Dermis microvascular lymphatic vessel endothelial cell (primary cell): ENCODE measurements at places on chromosomes 7 and 10.

GRCh38 chr7:78023191-78023590, 224.6 kb downstream of the PHTF2 start:
- DNase-seq: no peak

DNA sequence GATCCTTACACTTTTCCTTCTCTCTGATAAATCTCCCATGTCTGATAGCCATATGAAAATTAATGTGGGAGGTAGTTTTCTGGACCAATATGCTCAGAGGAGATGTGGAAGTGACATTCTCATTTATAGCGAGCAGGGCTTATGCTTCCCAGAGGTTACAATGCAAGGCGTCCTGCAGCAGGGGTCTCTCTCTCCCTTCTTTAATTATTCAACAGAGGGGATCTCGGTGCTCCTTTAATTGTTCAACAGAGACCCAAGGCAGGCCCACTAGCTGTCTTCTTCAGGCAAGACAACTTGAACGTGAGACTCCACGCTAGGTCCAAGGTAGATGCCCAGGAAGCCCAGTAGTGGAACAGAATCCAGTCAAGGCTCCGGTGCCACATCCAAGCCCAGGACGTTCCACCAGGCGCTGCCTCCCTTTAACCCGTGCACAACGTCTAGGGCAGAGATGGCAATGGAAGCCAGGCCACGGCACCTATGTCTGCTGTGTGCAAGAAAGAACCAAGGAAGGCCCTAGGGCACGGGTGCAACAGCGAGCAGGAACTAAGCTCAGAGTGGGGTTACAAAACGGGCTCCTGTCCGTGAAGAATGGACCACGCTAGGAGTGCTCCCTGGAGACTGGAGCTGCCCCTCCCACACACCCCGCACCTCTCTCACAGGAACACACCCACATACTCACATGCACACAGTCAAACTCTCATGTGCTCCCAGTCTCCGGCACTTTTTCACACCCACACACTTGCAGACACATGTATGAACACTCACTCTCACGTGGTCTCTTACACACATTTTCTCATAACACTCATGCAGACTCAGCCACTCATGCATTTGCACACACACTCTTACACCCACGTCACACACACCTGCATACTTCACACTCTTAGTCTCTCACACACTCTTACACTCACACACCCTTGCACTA, 230.4 kb downstream of the TNS3 start:
- DNase-seq: no peak

- no peak for DNase-seq
Measured at GRCh38 chr10:89115876-89116627, 91.1 kb downstream of the CH25H start.

DNA sequence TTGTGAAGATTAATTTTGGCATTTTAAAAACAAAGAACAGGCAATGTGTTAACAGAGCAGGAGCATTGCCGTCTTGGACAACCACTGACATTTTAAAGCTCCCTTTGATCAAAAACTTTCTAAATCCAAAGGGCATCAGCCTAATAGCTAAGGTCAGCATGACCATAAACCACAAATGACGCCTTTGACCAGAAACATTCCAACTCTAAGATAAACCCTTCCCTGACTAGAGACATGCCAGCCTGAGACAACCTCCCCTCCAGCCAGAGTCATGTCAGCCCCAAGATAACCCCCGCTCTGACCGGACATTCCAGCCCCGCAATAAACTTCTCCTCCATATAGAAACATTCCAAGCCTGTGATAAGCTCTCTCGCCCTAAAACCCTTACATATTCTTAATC, 949.4 kb upstream of the POT1 start:
- no peak for DNase-seq

- DNase-seq: no peak
Measured at GRCh38 chr7:143284591-143285469, at the start of gene TMEM139. TMEM139 (plus strand) TSS chr7:143284958; CDS start chr7:143285958, 1,000 bp downstream.

- no peak for DNase-seq
Measured at GRCh38 chr7:157840174-157840913, 503.5 kb downstream of the DNAJB6 start.

DNA sequence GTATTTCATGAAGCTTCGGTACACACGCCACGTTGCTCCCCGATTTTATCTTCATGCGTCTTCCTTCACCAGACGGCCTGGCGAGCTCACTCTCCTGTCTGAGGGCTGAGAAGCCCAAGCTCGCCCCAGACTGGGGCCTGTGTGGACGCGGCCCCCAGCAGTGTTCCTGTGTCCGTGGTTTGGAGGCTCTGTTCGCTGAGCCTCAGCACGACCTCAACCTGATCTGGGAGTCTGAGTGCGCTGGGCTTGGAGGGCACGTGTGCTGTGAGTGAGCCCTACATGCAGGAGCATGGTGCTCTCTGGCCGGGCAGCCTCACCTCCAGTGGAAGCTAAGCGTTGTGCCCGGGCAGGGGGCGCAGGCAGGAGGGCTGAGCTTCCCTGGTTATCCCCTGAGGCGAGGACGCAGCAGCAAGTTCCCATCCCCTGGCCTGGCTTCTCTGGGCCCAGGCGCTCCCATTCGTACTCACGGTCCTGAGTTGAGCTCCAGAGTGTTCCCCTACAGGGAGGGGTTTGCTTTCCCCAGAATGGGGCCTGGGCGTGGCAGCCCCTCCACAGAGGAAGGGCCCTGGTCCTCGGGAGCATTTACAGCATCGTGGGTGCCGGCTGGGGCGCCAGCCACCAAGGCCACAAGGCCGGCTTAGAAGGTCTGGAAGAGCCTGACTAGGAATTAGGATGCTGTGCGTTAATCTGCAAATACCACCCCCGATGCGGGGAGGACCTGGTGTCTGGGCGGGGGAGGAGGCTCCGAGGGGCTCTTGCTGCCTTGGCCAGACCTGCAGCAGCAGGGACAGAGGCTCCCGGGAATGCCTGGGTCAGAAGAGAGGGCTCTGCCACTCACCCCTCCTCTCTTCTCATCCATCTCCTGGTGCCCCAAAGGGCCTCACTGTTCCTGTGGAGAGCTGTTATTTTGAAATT, 400.6 kb downstream of the DNAJB6 start:
- no peak for DNase-seq

DNA sequence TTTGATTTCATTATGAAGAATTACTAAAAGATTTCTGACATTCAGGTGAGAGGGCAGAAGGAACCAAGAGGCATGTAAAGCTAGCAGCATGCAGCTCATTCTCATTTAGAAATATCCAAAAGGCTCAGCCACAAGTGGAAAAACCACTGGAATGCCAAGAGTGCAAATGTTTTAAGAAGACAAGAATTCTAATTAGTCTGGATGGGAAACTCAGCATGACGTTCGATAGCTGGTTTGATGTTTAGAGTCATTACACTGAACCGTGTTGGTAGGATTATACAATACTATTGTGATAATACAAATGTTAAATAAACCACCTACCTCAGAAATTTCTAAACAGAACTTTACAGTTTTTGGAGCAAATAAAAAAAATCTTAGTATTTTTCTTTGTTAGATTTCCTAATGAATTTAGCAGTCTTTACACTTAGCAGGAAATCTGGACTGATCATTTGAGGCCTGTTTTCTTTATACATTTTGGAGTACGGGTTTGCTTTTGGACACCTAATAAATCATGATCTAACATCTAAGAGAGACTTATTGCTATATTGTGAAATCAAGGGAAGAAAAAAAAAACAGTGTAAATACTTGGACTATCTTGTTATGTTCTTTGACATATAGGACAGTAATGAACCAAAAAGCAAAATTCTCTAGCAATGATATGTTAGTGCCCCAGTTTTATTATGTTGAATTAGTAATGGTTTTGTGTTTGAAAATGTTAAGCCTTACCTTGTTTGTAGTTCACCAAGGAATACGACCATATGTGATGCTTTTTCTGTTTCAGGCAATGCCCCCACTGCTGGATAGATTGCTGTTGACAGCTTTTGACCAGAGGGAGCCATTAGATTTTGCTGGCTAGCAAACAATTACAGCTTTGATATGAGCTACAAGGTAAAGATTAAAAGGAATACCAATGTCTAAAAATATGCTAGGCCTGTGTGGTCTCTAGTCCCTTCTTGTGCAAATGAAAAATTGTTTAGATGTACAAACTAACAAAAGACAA, 354.1 kb upstream of the SEMA3A start:
- DNase-seq: no peak

GRCh38 chr10:60589376-60589775, 188.9 kb upstream of the CDK1 start:
- DNase-seq: no peak

GRCh38 chr10:48941427-48942075, 1.9 kb upstream of the LRRC18 start:
- DNase-seq: no peak

GRCh38 chr7:25716421-25716820, 435.6 kb upstream of the NFE2L3 start:
- DNase-seq: no peak

DNA sequence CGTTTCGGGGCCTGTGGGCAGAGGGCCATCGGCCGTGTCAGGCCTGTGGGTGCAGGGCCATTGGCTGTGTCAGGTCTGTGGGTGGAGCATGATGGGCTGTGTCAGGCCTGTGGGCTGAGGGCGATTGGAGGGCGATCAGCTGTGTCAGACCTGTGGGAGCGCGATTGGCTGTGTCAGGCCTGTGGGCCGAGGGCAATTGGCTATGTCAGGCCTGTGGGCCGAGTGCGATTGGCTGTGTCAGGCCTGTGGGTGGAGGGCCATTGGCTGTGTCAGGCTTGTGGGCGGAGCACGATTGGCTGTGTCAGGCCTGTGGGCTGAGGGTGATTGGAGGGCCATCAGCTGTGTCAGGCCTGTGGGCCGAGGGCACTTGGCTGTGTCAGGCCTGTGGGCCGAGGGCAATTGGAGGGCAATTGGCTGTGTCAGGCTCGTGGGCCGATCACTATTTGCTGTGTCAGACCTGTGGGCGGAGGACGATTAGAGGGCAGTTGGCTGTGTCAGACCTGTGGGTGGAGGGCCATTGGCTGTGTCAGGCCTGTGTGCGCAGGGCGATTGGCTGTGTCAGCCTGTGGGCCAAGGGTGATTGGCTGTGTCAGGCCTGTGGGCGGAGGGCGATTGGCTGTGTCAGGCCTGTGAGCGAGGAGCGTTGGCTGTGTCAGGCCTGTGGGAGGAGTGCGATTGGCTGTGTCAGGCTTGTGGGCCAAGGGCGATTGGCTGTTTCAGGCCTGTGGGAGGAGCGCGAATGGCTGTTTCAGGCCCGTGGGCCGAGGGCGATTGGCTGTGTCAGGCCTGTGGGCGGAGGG, 54.1 kb downstream of the DYNC2I1 start:
- no peak for DNase-seq

- DNase-seq: no peak
Measured at GRCh38 chr10:92363498-92363897, 72.5 kb downstream of the MARCHF5 start.

- no peak for DNase-seq
Measured at GRCh38 chr10:104034401-104035193, 51.1 kb downstream of the COL17A1 start.

DNA sequence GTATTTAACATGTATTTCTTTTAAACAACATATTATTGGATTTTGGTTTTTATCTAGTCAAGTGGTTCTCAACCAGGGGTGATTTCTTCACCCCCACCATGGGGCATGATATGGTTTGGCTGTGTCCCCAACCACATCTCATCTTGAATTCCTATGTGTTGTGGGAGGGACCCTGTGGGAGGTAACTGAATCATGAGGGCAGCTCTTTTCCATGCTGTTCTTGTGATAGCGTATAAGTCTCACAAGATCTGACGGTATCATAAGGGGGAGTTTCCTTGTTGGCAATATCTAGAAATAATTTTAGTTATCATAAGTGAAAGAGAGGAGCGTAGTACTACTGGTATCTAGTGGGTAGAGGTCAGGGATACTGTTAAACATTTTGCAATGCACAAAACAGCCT, 37.6 kb downstream of the TMEM168 start:
- no peak for DNase-seq

- no peak for DNase-seq
Measured at GRCh38 chr10:79468841-79469585, 23.6 kb upstream of the ZCCHC24 start.

- DNase-seq: no peak
Measured at GRCh38 chr10:6482737-6483357, 97.2 kb downstream of the PRKCQ start.

DNA sequence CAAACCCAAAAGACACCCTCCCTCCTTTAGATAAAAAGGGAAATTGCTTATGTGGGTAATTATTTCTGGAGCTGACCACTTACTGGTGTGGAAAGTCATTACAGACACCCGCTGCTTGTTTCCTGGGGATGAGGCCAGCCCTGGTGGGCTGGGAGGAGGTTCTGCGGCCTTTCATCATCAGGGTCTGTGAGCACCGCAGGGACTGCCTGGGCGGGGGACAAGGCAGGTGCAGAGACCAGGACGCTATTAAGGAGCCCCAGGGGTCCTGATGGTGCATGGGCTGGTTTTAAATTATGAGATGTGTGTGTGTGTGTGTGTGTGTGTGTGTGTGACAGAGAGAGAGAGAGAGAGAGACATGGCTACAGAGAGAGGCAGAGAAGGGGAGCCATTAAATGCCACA, 171.2 kb downstream of the DNAJB6 start:
- no peak for DNase-seq

GRCh38 chr10:6274040-6274439, 71.3 kb downstream of the PFKFB3 start:
- DNase-seq: no peak

DNA sequence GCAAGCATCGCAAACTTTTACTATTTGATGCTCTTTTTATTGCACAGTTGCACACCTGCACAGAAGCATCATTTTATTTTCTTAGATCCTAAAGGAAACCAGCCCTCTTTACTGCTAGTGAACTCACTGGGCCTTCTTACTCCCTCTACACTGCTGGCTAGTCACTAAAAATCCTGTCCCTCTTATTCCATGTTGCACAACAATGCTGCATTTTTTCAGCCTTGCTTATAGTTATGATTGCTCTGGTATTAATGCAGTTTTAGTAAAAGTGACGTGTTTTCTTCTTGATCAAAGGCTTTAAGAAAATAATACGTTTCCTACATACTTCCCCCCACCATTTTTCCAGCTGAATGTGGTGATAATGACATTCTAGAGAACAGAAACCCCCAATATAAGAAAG, 132.9 kb upstream of the FAM3C start:
- DNase-seq: no peak

DNA sequence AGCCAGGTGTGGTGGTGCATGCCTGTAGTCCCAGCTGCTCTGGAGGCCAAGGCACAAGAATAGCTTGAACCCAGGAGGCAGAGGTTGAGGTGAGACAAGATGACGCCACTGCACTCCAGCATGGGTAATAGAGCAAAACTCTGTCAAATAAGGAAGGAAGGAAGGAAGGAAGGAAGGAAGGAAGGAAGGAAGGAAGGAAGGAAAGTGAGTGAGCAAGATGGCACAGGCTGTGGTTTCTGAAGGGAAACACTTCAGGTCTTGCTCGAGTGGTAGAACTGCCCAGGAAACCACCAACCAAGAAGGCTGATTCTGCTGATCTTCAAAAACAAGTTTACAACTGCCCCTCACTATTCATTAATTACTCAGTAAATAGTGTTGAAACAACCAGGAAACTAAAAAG, 45.2 kb downstream of the EZH2 start:
- DNase-seq: no peak

- no peak for DNase-seq
Measured at GRCh38 chr7:25304691-25305090, 76.4 kb upstream of the NPVF start.
